ENCODE measurements at places on chromosomes 6 and 20.
A peak's percentile ranks its signal among the peaks of the same experiment; 100 is the strongest.

GRCh38 chr20:53565254-53565653, 28.4 kb downstream of the ZNF217 start:
- DNase-seq = no peak

GRCh38 chr6:168417191-168417590, 23.8 kb upstream of the SMOC2 start:
- no peak for DNase-seq

GRCh38 chr20:21389368-21389767, 8.0 kb downstream of the NKX2-4 start:
- no peak for DNase-seq

DNA sequence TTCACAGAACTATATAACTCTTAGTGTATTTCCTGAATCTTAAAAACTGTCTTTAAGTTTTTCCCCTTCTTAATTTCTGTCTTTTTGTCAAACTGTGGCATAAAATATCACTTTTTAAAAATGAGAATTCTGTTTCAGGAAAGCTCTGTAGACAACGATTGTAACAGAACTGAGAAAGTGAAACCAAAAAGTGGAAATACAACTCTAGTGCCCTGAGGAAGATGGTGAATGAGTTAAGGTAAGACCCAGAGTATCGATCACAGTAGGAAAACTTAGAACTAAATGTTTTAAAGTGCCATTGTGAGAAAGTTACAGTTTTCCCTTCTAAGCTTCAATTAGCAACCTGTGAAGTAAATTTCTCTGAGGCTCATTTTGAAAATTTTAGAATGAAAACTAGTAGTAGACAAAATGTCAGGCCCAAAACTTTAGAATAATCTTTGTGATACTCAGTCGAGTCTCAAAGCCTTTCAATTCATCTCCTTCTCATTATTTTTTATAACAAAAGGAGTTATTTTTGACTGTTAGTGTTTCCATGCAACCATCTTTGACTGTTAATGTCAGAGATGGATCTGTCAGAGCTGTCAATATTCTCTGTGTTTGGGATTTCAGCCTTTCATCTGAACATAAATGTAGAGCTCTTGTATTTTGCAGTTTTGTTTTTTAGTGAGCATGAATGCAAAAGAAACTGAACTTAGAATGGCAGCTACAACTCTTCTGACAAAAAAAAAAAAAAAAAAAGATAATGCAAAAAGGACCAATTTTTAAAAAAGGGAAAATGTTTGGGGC, 19.0 kb upstream of the TRDN start:
- DNase-seq = no peak

DNA sequence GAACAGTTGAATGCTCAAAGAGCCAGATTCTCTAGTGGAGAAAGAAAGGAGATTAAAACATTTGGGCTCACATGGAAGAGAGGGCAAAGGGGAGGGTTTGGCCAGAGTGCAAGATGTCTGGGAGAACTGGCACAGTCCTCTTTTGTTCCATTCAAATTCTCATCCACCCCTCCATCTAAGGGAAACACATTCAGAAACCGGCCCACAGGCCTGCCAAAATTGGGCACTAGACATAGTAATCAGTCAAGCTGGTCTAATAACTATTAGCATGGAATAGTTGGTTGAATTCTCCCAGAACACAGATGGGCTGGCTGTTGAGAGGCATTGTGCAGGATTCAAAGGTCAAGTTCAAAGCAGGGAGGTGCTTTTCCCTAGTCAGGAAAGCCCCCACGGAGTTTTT, 341.4 kb upstream of the IRAK1BP1 start:
- DNase-seq = no peak

DNA sequence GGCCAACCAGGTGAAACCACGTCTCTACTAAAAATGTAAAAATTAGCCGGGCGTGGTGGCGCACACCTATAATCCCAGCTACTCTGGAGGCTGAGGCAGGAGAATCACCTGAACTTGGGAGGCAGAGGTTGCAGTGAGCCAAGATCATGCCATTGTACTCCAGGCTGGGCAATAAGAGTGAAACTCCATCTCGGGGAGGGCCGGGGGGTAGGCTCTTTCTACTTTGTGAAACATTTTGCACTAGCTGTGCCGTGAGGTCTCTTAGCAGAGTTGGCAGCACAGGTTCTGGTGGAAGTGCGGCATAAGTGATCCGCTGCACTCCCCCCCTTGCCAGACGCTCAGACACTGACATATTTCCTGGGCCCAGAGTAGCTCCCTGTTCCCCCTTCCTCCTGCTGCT, 24.5 kb downstream of the PSMG4 start:
- no peak for DNase-seq

DNA sequence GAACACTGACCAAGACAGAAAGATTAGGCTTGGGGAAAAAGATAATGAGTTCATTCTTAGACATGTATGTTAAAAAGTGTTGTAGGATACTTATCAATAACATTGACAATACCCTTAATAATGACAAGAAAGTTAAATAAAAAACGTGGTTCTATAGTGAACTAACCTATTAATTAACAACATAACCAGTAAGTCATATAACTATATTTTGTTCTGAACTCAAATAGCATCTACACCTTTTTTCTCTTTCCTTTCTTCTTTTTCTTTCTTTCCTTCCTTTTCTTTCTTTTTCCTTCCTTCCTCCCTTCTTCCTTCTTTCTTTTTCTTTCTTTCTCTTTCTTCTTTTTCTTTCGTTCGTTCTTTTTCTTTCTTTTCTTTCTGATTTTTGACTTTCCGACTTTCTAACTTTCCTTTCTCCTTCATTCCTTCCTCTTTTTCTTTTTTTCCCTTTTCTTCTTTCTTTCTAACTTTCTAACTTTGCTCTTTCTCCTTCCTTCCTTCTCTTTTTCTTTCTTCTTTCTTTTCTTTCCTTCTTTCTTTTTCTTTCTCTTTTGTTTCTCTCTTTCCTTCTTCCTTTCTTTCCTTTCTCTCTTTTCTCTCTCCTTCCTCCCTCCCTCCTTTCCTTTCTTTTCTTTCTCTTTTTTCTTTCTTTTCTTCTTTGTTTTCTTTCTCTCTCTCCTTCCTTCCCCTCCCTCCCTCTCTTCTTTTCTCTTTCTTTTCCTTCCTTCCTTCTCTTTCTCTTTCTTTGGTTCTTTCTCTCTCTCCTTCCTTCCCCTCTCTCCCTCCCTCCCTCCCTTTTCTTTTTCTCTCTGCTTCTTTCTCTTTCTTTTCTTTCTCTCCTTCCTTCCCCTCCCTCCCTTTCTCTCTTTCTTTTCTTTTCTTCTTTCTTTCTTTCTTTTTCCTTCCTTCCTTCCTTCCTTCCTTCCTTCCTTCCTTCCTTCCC, 24.6 kb downstream of the PRSS35 start:
- DNase-seq = no peak

GRCh38 chr6:31180500-31180899, 10.0 kb upstream of the POU5F1 start:
- DNase-seq = peak; percentile 70

GRCh38 chr20:24147961-24148360, 159.4 kb upstream of the GGTLC1 start:
- DNase-seq = no peak

DNA sequence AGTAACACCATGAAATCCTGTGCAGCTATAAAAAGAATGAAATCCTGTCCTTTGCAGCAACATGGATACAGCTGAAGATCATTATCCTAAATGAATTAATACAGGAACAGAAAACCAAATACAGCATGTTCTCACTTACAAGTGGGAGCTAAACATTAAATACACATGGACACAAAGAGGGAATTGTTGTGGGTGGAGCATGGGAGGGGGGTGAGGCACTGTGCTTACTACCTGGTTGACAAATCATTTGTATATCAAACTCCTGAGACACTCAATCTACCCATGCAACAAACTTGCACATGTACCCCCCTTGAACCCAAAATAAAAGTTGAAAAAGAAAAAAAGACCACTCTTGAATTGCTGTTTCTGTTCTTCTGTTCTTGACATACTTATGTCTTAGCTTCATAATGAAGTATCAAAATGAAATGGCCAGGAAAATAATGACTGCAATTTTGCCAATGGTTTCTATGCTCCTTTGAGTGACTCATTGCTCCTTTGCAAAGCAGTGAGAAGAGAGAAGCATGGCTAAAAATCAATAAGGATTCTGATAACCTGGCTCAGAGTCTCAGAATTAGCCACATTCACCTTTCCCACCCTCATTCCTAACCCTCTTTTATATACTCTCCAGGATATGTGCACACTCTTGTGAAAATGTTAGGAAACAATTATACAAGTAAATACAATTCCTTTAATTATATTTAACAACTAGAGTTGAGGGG, 71.0 kb downstream of the CYP39A1 start:
- DNase-seq = no peak

- no peak for DNase-seq
Measured at GRCh38 chr20:64051033-64051452, 1.6 kb upstream of the SOX18 start.

DNA sequence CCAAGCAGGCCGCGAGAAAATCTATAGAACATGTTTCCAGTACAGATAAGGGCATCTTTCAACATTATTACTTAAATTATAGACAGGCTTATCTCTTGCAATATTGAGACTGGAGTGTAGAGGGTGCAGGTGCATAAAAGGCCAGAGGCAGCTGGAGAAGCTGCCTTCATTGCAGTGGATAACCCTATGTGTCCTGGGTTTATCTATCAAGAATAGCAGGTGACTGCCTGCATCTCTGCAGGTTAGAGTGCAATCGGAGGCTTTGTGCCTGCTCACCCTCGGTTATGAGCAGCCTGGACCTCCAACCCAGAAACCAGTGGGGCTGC, 28.7 kb upstream of the ECI2 start:
- DNase-seq = no peak

DNA sequence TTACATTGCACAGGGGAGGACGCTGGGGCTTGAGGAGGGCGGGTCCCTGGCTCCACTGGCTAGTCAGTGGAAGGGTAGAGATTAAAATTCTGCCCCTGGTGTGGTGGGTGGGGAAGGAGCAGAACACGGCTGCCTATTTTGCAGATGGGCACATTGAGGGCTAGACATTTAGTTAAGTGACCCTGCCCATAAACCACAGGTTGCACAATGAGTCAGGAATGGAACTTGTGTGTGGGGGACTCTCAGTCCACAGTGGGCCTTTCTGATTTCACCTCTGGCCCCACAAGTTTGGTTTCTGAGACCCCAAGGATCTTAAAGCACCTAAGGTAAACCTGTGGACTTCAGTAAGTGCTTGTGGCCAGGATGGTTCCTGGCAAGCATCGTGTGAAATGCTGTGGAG, 22.0 kb upstream of the CCDC167 start:
- no peak for DNase-seq

DNA sequence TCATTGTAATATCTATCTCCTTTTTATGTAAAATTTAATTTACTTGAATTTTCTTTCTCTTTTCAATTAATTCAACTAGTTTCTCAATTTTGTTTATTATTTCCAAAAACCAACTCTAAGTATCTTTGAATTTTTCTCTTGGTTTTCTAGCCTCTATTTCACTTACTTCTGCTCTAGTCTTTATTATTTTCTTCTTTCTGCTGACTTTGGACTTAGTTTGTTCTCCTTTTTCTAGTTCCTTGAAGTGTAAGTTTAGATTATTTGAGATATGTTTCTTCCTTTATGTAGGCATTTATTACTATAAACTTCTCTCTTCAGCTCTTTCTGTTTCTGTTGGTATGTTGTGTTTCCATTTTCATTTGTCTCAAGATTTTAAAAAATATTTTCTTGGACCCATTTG, 70.8 kb downstream of the TNFAIP3 start:
- DNase-seq = no peak

DNA sequence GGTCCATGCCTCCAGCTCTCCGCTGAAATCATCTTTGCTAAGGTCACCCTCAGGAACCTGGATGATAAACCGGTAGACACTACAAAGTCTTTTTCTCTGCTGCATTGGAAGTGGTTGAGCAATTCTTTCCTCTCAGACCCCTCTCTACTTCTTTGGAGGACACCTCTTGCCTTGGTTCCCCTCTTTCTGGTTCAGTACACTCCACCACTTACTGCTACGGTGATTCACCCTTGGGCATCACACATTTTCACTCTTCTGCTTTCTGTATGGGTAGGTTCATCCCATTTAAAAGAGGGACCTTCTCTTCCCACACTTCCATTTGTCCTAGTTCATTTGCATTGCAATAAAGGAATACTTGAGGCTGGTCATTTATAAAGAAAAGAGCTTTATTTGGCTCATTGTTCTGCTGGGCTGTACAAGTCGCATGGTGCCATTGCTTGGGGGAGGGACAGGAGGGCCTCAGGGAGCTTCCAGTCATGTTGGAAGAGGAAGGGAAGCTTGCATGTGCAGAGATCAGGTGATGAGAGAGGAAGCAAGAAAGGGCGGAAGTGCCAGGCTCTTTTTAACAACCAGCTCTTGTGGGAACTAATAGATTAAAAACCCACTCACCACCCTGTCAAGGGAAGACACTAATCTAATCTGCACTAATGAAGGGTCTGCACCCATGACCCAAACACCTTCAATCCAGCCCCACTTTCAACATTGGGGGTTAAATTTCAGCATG, 149.7 kb upstream of the TMEM170B start:
- no peak for DNase-seq

- DNase-seq = no peak
Measured at GRCh38 chr6:148416330-148416965, 73.8 kb downstream of the SASH1 start.

GRCh38 chr20:25025986-25026605, 31.8 kb downstream of the ACSS1 start:
- no peak for DNase-seq

- DNase-seq = no peak
Measured at GRCh38 chr6:106961136-106961535, 13.4 kb downstream of the CD24 start.

- DNase-seq = peak; percentile 68
Measured at GRCh38 chr6:25137916-25138232, 141.3 kb upstream of the CARMIL1 start.

GRCh38 chr6:35300848-35301247, 3.2 kb downstream of the DEF6 start:
- peak; percentile 37 for DNase-seq

DNA sequence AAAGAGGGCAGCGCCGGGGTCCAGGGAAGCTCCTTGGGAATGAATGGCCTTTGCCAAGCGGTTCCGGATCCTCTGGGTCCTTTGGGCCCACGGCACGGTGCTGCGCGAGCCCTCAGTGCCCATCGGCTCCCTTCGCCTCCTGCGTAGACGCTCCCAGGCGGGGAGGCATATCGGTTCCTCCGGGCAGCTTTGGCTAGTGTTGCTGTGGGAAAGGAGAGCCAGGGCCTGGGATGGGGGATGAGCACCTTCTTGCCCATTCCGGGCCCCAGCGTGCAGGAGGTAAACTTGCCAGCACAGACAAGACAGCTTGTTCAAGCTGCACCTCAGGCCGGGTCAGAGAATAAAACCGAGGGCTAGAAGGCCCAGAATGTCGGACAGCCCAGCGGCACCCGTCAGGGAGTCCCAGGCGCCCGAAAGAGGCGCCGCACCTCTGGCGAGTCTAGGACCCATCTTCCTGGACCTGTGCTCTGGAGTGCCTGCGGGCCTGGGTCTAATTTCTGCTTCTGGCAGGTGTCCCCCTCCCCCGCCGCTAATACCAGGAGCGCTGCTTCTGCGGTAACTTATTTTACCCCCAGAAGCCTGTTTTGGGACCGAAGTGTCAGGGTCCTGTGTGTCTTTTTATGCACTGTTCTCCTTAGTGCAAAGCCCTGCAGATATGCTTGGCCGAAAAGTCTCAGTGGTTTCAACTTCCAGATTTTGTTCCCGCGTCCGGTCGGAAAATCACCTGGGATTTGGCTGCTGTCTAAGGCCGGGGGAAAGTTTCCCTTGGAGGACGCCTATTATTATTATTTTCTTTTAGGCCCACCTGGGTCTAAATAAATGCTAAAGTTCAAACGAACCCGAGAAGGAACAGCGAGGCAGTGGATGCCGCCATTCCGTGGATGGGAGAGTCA, 1.7 kb upstream of the TFAP2C start:
- peak; percentile 6 for DNase-seq

Measured in activated CD4-positive, alpha-beta T cell treated with anti-CD3 and anti-CD28 coated beads for 48 hours (primary cell).